ENCODE measurements at places on chromosomes 12 and 14.

DNA sequence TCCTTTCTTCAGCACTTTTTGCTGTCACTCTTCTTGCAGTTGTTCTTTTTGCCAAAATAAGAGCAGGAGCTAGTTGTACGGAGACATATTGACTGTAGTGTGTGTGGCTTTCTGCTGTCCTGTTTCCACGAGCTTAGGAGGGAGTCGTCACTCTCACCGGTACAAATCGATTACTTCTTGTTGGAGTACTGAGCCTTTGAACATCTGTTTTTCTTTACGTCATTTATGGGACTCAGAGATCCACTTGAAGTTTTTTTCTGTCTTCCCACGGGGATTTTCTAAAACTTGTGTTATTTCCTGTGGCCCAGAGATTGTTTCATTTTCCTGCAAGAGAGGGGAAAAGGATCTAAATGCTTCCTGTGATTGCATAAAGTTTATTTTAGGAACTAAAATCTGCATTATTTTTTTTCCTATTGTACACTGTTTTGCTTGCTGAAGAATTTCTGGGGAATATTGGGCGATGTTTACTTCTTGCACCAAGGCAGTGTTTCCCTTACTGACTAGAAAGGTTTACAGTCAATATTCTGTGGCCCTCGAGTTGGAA, 199.8 kb upstream of the ARHGAP5 start:
- DNase-seq, result peak; percentile 13

GRCh38 chr12:69105101-69105962, 134.0 kb upstream of the CPSF6 start:
- no peak for DNase-seq

GRCh38 chr14:68145036-68145435, 325.5 kb downstream of the RAD51B start:
- DNase-seq, result no peak

- no peak for DNase-seq
These were observed 4.2 kb downstream of the MLF2 start for GRCh38 chr12:6748761-6749160.

GRCh38 chr14:53640695-53641094, 315.9 kb downstream of the BMP4 start:
- DNase-seq, result no peak

GRCh38 chr12:40261937-40262336, 37.1 kb downstream of the LRRK2 start:
- DNase-seq, result no peak

DNA sequence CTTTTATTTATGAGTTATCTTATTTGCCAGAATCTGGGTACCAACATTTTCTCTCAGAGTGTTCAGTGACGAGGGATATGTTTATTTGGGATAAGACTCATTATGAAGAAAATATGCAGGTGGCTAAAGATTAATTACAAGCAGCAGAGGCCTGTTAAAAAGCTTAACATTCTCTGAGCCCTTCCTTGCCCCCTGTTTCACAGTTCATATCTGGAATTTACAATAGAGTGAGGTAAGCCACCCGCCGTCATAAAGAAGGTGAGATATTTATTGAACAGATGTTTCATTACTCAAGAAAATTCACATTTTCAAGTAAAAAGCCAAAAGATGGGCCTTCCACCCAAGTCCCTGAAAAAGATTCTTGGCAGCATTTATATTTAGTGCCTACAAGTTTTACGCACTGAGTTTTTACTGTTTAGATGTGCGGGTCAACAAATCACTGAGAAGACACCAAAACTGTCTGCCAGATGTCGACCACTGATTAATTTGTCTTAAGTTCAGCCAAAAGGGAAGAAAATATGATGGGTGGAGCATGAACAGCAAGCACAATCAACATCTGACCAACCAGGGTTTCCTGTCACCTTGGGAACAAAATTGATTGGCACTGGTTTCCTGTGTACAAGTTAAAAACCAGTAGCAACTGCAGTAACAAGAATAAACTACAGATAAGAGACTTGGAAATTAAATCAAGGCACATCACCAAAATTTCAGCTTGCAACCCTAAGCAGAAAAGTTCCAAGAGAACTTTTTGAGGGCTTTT, 85.5 kb upstream of the PTPRB start:
- no peak for DNase-seq

DNA sequence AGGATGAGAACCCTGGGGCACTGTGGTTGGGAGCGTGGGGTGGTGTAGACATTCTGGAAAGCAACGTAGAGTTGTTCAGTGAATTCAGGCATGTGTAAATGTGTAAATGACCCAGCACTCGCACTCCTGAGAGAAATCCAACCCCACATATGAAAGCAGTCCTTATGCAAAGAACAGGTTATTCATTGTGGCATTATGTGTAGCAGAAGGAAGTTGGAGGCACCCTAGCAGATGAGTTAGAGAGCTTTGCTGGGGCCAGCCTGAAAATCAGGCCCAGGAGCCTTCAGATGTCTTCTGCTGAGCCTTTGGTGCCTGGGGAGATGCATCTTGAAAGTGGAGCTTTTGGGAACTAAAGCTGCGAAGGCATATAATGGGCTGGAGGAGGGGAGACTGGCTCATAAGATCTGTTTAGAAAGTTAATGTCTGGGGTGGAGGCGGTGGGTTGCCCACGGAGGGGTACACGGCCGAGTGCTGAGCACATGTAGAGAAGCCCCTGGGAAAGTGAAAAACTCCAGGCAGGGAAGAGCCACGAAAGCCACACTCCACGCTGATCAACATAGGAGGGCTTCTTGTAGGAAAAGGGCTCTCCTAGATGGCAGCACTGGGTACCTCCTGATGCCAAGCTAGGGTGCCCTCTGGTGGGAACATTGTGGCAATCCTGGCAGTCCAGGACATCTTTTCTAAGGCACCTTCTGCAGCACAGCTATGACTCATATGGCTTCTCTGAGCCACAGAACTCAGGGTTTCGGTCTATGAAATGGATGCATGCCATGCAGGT, 6.0 kb upstream of the KRT83 start:
- peak; percentile 53 for DNase-seq

DNA sequence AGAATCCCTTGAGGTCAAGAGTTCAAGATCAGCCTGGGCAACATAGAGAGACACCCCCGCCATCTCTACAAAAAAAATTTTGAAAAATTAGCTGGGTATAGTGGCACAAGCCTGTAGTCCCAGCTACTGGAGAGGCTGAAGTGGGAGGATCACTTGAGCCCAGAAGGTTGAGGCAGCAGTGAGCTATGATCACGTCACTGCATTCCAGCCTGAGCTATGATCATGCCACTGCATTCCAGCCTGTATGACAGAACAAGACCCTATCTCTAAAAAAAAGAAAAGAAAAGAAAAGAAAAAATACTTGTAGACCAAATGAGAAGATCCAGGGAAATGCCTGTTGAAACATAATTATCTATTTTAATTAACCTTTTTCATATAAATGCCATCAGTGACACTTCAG, 93.8 kb upstream of the MDM1 start:
- no peak for DNase-seq

GRCh38 chr12:6817662-6818157, 3.9 kb upstream of the GPR162 start:
- DNase-seq, result no peak

- DNase-seq, result no peak
These were observed 81.4 kb downstream of the PIWIL1 start for GRCh38 chr12:130419116-130419515.

DNA sequence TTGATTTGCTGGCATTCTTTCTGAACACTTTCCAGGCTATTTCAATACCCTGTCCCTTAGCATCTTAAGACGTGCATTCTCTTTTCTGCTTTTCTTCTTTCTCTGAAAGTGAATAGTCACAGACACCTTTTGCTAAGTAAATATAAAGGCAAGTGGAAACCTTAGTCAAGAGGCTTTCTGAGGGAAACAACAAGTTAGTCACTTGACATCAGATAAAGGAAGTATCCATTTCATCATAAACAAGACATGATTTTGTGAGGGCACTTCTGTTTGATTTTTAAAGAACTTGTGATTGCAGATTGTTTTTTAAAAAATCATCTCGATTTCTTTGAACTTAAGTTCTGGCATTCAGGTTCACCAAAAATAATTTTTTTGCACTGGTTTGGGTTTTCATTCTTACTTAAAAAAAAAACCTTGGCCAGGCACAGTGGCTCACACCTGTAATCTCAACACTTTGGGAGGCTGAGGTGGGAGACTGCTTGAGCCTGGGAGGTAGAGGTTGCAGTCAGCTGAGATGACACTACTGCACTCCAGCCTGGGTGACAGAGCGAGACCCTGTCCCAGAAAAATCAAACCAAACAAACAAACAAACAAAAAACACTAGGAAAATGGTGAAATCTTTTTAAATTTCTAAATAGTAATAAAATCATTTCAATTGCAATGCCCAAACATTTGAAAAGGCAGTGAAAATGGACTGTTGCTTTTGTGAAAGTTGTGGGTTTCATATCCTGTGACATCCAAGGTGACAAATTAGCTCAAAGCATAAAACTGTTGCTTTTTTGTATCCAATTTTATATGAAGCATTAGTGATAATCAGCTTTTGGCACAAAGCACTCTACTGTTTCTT, 8.3 kb upstream of the KLHL42 start:
- no peak for DNase-seq

DNA sequence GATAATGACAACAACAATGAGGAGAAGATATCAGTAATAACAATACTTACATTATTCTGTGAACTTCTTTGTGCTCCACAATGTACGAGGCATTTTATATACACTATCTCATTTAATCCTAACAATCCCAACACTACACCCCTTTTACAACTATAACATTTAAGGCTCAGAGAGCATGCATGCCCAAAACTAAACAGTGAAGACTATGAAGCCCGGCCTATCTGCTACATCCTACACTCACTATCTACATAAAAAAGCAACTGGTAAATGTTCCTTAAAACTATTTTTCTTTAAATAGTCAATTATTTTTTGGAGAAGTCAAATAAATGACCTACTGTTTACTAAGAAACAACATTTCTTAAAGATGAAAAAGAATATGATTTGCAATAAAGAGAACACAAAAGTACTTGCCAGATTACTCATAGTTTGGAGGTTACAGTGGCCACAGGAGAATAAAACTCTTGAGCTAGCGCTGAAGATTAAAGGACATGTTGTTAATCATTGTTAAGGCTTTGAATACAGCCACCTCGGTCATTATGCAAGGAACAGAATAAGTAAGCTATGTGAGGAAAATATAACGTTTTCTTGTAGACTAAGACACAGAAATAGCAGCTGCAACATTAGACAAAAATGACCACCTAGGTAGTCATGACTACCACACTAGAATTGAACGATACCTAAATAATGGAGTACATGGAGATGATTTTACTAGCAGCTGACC, 56.7 kb downstream of the EPS8 start:
- DNase-seq, result no peak

- no peak for DNase-seq
These were observed 117.2 kb downstream of the NUAK1 start for GRCh38 chr12:106021516-106021915.

DNA sequence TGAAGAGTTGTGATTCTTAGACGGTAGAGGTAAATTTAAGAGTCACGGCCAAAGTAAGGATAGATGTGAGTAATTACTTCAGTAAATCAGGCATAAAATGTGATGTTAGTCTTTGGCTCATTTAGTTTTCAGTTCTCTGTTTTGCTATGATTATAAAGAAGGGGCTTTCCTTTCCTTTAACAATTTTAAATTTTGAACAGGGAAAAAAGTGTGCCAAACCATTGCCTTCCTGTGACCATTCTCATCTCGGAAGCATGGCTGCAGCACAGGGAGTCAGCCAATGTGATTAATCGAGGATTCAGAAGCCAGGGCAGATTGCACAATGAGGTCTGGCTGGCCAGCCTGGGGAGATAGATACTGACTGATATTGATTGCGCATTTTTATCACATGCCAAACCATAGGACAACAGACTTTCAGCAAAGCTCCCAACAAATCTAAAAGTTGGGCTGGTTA, 480.2 kb upstream of the PRICKLE1 start:
- DNase-seq, result peak; percentile 34

GRCh38 chr12:116456330-116457082, 102.7 kb upstream of the MAP1LC3B2 start:
- DNase-seq, result no peak

- no peak for DNase-seq
These were observed 45.8 kb upstream of the EIF5 start for GRCh38 chr14:103288076-103288766.

DNA sequence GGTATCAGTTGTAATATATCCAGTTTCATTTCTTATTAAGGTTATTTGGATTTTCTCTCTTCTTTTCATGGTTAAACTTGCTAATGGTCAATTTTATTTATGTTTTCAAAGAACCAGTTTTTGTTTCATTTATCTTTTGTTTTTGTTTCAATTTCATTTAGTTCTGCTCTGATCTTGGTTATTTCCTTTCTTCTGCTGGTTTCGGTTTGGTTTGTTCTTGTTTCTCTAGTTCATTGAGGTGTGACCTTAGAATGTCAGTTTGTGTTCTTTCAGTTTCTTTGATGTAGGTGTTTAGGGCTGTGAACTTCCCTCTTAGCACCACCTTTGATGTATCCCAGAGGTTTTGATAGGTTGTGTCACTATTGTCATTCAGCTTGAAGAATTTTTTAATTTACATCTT, 145.6 kb upstream of the SLCO1B1 start:
- no peak for DNase-seq

GRCh38 chr12:28313631-28314030, 123.4 kb downstream of the CCDC91 start:
- DNase-seq, result no peak

GRCh38 chr12:49039421-49040363, 20.9 kb downstream of the KMT2D start:
- no peak for DNase-seq
